ENCODE measurements at places on chromosomes 13 and 19.
A peak's percentile ranks its signal among the peaks of the same experiment; 100 is the strongest.

DNA sequence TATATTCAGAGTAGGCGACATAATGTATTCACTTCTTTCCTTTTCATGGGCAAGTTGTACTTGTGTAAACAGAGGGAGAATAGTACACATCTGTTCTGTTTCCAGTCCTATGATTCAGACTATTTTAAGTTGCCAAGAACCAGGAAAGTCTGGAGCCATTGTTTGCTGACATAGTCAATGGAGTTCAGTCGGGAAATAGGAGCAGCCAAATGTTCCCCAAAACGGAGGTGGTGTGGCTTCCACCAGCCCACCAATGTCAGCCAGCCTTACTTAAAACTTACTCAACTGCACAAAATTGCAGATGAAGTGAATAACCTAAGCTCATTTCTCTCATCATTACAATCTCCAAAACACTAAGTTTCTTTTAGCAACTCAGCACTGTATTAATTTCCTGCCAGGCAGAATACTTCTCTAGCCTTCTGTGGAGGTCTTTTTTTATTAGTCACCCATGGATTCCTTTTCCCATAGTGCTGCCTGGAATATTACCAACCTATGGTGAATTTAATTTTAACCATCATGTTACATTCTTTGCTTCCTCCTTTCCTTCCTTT lies 22.3 kb upstream of the CSNK1A1L start:
- no peak for DNase-seq

DNA sequence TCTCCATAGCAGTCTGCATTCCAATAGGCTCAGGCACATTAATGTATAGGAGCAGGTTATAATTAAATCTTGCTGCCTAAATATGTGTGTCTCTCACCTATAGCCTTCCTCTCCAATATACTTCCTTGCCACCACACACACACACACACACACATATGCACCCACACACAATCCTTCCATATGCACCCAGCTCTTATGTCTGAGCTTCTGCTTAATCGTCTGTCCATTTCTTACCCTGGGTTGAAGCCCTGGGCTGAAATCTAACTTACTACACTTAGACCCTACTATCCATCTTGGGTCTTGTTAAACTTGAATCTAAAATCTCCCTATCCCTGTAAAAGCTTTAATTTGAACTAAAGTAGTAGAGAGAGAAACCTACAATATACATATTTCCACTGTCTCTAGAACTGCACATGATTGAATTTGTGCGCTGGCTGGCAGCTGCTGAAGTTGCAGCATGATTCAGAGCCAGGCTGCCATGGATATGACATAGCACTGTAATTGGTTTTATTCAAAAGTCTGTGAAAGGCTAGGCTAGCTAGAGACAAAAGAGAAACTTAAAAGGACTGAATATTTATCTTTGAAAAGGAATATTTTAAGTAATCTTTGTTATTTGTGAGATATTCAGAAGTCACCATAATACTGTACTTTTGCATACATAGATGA lies 25.7 kb upstream of the FREM2 start:
- no peak for DNase-seq

- no peak for DNase-seq
These were observed 15.3 kb downstream of the TNFSF14 start for GRCh38 chr19:6654347-6655310.

DNA sequence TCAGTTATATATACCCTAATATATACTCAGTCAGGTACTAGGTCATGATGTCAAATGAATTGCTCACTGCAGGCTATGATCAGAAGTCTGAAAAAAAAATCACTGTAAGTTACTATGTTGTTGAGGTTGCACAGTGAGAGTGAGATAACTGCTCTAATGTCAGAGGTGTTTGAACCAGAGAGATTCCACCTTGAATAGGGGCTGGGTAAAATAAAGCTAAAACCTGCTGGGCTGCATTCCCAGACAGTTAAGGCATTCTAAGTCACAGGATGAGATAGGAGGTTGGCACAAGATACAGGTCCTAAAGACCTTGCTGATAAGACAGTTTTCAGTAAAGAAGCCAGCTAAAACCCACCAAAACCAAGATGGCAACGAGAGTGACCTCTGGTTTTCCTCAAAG lies 10.2 kb downstream of the EPSTI1 start:
- peak; percentile 90 for DNase-seq

GRCh38 chr13:84080748-84081530 lies 198.7 kb upstream of the SLITRK1 start:
- DNase-seq, result no peak

GRCh38 chr13:25966086-25966485 lies 85.7 kb downstream of the SHISA2 start:
- DNase-seq, result no peak

DNA sequence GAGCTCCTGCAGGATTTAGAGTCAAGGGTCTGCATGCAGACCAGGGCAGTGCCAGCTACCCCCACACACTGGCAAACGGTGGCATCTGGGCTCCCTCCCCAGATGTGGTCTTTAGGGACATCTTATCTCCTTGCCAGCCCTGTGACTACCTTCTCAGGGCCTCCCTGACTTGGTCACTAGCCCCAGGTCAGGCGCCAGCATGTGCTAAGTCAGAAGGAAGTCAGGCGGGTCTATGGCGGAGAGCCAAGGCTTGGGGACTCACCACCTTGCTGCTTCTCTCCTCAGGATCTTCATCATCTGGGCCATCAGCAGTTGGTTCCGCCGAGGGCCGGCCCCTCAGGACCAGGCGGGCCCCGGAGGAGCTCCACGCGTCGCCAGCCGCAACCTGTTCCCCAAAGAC lies 17.6 kb downstream of the CLPTM1 start:
- no peak for DNase-seq

DNA sequence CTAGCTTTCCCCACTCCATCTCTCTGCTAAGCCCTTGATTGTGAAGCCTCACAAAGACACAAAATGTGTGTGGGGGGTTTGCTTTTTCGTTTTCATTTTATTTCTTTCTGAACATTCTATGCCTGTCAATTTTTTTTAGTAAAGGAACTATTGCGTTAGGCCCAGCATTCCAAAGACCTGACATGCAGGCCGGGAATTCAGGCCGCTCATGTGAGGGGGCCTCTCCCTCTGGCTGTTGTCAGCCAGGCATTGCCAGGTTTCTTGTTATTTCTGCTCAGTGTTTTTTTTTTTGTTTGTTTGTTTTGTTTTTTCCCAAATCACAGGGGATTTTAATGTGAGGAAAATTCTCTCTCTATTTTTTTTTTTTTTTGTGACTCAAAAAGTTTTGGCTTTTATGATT lies 10.3 kb upstream of the MEDAG start:
- peak; percentile 88 for DNase-seq

DNA sequence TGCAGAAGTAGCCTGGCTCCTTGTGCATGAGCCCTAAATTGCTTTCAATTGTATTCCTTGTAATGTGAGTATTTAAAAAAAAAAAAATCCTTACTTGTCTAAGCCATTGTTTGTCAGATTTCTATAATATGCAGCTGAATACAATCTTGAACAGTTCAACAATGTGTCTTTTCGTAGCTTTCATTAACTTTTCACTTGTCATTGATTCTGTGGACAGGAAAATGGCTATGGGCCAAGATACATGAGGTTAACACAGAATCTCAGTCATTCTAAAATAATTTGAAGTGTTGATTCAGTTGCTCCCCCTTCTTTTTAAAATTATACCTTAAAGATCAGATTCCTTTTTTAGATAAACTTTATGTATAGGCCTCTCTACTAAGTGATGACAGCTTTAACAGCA lies 395.8 kb upstream of the KLF12 start:
- DNase-seq, result no peak

- no peak for DNase-seq
These were observed 70.5 kb downstream of the IRS2 start for GRCh38 chr13:109715902-109716301.
